ENCODE measurements at places on chromosomes 6 and 20. TPM values are rescaled to one million over a fixed set of nuclear protein-coding genes. Genes with fewer than 3 reads are reported as not detected.

GRCh38 chr20:44936510-44936909, 23.7 kb downstream of the TOMM34 start:
- no peak for DNase-seq

DNA sequence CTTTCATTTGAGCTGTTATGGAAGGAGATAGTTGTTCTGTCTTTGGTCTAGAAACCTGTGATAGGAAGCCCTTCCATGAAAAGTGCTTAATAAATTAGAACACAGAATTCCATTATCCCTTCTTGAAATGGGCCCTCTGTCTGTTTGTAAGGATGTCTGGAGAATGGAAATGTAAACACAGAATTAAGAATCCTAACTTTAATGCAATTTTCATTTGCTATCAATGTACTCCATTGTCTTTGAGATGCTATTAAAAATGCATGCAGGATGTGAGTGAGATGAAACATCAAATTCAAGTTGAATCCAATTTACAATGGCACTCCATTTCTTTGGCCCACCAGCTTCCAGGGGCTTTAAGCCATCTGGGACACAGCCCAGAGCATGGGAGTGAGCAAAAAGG, 13.9 kb upstream of the AARS2 start:
- no peak for DNase-seq

GRCh38 chr6:11889572-11889971, 111.0 kb upstream of the ADTRP start:
- DNase-seq: no peak

DNA sequence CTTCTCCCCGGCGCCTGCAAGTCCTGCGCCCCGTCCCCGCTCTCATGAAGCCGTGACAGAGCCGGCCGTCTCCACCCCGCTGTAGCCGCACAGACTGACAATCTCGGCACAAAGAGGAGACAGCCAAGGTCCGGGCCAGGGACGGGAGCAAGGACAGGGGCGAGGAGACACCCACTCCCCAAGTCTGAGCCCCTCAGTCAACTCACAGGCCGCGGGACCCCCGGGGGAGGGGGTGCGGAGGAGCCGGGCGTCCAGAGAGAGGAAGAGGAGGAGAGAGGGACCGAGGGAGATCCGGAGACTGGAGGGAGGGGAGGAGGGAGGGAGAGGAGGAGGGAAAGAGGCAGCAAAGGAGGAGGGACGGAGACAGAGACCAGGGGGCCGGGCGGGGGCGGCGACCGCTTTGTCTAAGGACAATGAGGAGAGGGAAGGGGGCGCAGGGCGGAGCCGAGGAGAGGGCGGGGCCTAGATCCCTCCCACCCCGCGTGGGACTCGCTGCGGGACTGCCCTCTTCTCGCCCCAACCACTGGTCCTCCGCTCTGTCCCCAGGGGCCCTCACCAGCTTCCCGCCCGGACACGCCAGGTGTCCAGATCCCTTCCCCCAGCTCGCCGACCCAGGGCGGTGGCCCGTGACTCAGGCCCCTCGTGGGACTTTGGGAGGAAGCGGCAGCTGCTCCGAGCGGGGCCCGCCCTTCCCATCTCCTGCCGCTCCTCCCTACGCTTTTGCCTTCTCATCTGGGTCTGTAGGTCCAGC, 638 bp upstream of the PPP1R18 start:
- DNase-seq: peak; percentile 96

The NRSN2 gene
- polyA plus RNA-seq: 31.1 TPM

The PHACTR2 gene
- polyA plus RNA-seq: 6.5 TPM

- DNase-seq: no peak
These were observed 14.9 kb downstream of the CD109 start for GRCh38 chr6:73710948-73711347.

DNA sequence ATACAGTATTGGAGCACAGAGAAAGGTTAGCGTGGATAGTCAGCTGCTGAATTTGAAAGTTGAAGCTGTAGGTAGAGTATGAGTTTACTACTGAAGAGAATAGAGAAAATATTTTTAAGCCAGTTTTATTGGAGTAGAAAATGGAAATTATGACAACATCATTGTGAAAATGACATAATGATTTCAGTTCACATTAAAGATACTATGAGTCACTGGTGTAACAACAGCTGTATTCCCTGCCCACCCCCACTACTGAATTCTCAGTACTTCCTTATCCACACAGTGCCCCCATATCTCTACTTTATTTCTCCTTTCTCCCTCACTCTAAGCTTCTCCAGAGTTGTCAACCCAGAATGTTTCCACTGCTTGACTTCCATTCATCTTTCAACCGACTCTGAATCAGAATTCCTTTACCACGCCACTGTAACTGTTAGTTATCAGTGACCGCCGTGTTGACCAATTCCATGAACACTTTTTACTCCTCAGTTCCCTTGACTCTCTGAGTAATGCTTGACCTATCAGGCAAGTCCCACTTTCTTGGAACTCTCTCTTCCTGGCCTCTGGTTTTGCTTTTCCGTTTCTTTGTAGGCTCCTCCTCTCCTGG, 139.6 kb downstream of the AIG1 start:
- peak; percentile 23 for DNase-seq

The VWA7 gene
- polyA plus RNA-seq: 2.2 TPM

DNA sequence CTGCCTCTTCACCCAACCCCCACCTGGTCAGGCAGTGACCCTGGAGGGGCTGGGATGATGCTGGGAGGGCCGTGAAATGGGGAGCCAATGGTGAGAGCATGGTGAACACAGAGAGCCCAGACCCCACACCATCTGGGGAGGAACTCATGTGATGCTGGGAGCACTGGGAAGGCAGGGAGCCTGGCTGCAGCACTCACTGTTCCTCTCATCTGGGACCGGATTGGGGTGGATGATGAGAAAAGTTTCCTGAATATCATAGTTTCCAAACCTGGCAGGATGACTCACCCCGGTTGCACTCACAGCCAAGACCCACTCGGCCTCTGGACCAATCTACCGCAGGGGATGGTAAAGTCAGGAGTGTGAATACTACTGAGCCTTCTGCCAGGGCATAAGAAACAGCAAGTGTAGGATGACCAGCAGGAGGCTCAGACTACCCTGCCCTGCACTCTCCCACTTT, 21.8 kb downstream of the ULBP1 start:
- no peak for DNase-seq

DNA sequence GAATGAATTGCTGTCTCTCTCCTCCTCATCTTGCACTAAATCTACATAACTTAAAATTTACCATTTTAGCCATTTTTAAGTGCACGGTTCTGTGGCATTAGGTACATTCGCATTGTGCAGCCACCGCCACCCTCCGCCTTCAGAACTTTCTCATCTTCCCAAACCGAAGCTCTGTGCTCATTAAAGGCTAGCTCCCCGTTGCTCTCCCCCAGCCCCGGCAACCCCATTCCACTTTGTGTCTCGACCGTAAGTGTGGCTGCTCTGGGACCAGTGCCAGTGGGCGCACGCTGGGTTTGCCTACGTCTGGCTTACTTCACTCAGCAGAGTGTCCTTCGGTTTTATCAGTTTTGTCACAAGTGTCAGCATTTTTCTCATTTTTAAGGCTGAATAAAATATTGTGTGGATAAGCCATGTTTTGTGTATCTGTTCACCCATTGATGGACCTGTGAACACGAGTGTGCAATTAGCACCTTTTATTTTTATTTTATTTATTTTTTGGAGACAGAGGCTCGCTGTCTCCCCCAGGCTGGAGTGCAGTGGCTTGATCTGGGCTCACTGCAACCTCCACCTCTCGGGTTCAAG, 16.8 kb downstream of the SLC17A9 start:
- DNase-seq: no peak

DNA sequence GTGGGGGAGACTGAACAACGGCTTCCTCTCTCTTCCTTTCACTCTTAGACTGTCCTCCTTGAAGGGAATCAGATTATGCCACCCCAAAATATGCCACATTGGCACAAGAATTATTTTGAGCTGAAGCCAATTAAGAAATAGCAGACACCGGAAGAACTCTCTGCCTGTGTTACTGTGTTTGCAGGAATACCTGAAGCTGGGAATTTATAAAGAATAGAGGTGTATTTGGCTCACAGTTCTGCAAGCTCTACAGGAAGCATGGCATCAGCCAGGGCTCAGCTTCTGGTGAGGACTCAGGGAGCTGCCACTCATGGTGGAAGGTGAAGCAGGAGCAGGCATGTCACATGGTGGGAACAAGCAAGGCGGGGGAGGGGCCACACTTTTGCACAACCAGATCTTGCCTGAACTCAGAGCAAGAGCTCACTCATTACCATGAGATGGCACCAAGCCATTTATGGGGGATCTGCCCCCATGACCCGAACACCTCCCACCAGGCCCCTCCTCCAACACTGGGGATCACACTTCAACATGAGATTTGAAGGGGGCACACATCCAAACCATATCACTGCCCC, 46.0 kb downstream of the PCNA start:
- DNase-seq: no peak

GRCh38 chr20:43538878-43539700, 19.7 kb upstream of the SGK2 start:
- DNase-seq: no peak

DNA sequence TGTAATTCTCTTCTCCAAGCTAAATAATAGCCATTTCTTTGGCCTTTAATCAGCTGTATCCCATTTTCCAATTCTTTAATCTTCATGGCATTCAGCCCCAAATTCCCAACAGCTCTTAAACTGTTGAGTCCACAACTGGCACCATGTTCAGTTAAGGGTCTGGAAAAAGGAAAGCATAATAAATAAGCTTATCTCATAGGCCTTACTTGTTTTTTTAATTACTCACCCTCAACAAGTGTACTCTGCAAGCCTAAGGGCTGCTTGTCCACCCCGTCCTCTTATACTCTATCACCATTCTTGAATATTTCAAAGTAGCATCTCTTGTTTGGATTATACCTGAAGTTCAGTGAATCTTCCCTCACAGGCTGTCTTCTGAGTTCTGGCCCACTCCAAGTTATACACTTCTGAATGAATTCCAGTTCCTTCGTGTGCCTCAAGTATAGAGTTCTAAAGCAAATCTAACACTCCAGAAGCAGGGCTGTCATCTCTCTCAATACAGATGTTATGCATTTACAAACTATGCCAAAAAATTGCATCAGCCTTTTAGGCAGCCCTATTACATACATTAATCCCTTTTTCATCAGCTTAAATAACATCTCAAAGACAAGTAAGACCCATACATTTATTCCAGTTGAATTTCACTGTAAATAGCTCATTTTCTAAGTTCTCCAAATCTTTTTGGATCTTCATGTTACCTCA, 98.7 kb downstream of the COL21A1 start:
- no peak for DNase-seq

DNA sequence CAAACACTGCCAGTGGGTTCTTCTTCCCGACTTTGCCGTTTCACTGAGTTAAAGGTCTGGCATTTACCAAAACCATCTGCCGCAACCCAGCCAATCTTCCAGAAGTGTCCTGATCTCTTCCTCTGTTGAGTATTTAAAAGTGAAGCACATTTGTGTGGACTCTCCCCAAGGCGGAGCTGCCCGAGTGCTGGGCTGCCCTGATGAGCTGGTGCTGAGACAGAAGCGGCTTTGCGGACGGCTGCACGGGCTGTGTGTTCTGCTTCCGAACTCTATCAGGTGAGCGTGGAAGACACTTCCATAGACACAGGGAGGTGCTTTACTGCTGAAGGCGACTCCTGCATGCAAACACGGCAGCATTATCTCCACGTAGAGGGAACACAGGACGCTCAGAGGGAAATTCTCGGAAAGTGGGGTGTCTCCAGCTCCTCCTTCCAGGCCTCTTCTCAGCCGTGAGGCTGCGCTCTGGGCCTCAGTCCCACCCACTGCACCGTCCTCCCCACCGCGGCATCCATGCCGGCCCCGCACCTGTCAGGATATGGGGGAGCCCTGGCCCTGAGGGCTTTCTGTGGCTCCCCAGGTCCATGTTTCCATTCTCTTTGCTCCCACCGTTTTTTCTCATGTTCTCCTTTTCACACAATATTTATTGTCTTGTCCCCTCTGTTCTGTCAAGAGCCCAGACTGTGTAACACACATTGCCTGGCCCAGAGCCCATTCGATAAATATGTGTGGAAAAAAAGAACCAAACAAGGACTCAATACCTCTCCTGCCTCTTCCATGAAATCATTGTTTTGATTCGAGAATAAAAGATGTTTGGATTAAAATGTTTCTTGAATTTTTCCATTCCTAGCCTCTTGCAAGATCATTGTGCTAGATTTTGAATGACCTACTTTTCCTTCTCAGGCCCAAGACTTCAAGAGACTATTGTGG, 205.1 kb downstream of the DLL1 start:
- DNase-seq: no peak

GRCh38 chr20:64232794-64233193, 22.8 kb upstream of the PCMTD2 start:
- DNase-seq: no peak

- DNase-seq: no peak
These were observed 139.4 kb downstream of the HS3ST5 start for GRCh38 chr6:114203460-114203859.

GRCh38 chr6:35177596-35177995, 36.2 kb upstream of the SCUBE3 start:
- no peak for DNase-seq

DNA sequence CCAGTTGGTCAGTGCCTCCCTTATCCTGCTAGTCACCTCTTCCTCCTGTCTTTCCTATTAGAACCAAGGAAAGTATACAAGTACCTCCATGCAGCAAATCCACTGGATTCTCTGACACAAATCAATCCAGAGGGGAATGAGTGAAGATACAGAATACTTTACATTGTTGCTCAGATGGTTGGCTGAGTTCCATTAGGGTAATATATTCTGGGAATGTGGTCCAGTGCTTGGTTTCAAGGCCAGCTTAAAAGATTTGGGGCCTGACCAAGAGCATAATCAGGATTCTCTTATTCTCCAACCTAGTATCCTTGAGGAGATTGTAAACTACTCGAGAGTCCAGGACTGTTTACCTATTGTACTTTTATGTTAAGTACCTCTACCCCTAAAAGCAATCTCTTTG, 23.0 kb downstream of the CARMIL1 start:
- DNase-seq: no peak
